NCI-H2029 treated with DMSO at 0.1 percent for 48 hours (cell line): ENCODE measurements at places on chromosomes 2 and 18.

DNA sequence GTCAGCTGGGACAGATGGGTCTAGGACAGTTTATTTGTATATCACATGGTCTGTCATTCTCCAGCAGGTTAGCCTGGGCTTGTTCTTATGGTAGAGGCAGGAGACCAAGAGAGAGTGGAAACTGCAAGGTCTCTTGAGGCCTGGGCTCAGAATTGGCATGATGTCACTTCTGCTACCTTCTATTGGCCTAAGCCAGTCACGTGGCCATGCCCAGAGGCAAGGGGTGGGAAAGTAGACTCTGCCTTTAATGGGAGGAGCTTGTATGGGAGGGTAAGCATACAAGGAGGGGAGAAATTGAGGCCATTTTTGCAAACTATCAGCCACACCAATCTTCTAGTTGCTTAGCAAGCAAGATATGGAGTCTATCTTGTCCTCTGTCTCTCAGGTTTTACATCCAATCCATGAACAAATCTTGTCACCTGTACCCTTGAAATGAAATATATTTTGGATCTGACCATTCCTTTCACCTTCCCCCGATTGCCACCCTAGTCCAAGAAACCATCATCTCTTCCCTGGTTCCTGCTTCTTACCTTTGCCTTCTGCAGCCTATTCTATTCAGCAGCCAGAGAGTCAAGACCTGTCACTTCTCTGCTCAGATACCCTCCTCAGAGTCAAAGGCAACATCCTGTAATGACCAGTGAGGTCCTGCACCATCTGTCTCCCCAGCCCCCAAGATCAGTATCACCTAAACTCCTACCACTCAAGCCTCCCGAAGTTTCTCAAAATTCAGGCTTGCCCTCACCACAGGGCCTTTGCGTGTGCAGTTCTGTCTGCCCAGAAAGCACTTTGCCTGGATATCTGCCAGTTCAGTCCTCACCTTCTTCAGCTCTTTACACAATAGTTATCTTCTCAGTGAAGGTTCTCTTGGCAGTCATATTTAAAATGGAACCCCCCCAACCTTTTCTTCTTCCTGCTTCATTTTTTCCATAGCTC lies 240.0 kb downstream of the LOXHD1 start:
- DNase-seq: no peak

DNA sequence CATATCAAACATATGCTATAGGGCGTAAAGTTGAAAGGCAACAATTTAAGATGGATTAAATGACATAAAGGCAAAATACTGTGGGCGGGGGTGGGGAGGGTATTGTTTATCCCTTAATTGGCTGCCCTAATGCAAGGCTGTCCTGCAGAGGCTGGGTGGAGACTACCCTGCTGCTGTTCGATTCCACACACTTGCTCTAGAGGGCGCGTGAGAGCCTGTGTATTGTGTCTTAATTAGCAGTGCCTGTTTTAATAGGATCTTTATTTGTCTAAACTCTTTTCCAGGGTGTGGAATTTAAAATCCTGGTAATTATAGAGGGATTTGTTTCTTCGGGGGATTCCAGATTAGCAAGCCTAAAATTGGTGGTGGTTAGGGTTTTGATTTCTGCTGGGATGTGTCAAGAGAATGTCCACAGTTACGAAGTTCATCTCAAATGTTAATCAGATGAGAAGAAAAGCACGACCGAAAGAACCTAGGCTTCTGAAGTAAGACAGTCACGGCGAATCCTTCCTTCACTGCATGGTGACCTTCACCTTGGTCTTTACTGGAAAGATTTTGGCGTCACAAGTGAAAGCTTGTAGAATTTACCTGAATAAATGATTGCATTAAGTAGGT lies 103.5 kb upstream of the MAP3K20 start:
- DNase-seq: peak; percentile 9

DNA sequence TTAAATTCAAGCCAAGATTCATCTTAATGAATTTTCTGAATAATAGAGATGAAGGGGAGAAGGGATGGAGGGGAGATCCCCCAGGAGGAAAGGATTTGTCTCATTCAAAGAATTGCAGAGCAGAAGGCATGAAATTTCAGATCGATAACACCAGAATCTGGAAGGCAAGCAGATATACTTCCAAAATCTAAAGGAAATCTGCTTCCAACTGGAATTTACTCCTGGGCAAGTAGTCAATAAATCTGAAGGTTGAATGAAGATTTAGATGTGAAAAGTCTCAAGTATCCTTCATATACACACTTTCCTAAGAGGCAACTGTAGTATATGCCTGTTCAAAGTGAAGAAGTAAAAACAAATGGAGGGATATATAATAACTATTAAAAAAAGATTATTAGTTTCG lies 1190.8 kb upstream of the CELF4 start:
- no peak for DNase-seq

DNA sequence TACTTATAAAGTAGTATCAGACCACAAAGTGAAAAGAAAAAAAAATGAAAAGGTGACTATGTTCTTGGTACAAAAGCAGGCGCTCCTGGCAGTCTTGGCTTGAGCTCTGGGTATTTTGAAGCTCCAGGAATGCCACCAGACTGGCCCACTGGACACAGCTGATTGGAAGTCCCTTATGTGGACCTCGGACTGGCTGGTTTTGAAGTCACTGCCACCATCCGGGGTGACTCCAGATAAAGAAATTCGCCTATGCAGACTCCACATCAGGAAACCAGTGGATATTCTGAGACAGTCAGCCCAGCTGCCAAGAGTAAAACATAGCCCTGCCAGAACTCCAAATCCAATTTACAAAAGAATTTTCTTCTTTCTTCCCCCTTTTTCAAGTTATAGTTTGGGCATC lies 28.0 kb downstream of the ACKR3 start:
- DNase-seq: no peak

- DNase-seq: no peak
These were observed 294.9 kb downstream of the DYSF start for GRCh38 chr2:71748227-71748626.

- DNase-seq: no peak
These were observed 32.9 kb upstream of the PPM1B start for GRCh38 chr2:44135771-44136170.

GRCh38 chr2:191869178-191869577 lies 22.3 kb upstream of the CAVIN2 start:
- peak; percentile 8 for DNase-seq
